Activated T-cell treated with anti-CD3 and anti-CD28 coated beads, Interleukin-2, amount 50 U/mL, for 1 hour (primary cell): ENCODE measurements at places on chromosomes 7 and 10.

DNA sequence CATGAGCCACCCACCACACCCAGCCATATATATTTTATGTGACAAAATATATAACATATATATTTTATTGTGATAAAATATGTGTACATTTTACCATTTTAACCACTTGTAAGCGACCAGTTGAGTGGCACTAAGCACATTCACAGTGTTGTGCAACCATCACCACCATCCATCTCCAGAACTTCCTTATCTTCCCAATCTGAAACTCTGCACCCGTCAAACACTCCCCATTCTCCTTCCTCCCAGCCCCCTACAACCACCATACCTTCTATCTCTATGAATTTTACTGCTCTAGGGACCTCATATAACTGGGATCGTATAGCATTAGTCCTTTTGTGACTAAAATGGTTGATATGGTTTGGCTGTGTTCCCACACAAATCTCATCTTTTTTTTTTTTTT is 20.8 kb upstream of the CYTH3 start:
- no peak for DNase-seq

DNA sequence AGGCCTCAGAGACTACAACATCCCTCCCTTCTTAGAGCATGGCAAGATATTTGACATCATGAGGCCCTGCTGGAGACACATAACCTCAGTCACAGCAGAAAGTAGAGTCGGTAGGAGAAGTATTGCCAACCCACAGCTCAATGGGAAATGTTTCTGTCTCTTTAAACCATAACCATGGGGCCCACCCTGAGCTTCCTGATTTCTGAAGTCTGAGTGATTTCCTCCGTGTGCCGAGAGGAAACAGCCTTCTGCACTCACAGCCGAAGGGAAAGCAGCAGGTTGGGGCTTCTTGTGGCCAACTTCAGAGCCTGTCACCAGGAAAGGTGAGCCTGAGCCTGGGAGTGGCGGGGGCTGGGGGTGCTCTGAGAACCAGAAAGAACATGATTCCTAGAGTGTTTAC is at the start of gene GIMAP1:
GIMAP1 (plus strand) TSS at position 246 of the 400 bp plus-strand sequence. CDS start 2,435 bp downstream, outside the sequence.
- DNase-seq, result peak; percentile 67

DNA sequence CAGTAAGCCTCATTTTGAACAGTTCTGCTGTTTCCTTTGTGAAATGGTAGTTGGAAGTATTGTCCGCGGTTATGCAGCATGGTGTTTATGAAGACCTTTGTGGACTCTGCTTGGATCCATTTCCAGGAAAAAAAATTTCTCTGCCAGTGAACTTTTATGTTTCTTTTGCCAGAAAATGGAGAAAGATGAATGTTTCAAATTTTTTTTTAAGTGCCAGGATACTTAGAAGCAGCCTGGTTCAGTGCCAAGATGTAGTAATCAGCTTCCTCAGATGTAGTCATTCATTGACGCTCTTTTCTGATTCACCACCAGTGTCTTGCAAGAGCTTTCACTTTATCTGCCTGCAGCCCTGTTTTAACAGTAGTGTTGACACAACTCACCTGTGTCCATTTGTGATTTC is 258.2 kb downstream of the SDK1 start:
- DNase-seq, result no peak

- no peak for DNase-seq
Observed at GRCh38 chr10:78588194-78588811, 480.5 kb upstream of the ZMIZ1 start.

DNA sequence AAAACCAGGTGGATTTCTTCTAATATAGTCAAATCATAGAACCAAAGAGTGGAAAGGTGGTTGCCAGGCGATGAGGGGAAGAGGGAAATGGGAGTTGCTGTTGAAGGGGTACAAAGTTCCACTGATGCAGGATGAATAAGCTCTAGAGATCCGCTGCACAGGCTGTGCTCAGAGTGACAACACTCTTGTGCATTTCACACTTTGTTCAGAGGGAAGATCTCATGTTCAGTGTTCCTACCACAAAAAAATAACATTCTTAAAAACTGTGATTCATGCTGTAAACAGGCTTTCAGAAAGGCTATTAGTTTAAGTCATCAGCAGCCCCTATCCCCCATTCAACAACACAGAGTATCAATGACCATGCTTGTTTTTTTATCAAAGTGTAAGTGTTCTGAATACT is 213.8 kb downstream of the COBL start:
- DNase-seq, result no peak
